ENCODE measurements at places on chromosomes 16 and 17.
A peak's percentile ranks its signal among the peaks of the same experiment; 100 is the strongest.

DNA sequence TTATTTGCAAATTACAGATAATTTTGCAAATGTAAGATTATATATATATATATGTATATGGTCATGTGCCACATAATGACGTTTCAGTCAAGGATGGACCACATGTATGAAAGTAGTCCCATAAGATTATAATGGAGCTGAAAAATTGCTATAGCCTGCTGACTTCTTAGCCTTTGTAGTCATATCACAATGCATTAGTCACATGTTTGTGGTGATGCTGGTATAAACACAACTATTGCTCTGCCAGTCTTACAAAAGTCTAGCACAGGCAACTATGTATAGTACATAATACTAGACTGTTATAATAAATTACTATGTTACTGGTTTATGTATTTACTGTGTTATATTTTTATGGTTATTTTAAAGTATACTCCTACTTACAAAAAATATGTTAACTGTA, 444.3 kb downstream of the KCNJ2 start:
- no peak for DNase-seq

- no peak for DNase-seq
Measured at GRCh38 chr17:18064053-18064452, 23.7 kb upstream of the DRG2 start.

- DNase-seq, result no peak
Measured at GRCh38 chr17:39177256-39177655, 11.3 kb upstream of the ARL5C start.

DNA sequence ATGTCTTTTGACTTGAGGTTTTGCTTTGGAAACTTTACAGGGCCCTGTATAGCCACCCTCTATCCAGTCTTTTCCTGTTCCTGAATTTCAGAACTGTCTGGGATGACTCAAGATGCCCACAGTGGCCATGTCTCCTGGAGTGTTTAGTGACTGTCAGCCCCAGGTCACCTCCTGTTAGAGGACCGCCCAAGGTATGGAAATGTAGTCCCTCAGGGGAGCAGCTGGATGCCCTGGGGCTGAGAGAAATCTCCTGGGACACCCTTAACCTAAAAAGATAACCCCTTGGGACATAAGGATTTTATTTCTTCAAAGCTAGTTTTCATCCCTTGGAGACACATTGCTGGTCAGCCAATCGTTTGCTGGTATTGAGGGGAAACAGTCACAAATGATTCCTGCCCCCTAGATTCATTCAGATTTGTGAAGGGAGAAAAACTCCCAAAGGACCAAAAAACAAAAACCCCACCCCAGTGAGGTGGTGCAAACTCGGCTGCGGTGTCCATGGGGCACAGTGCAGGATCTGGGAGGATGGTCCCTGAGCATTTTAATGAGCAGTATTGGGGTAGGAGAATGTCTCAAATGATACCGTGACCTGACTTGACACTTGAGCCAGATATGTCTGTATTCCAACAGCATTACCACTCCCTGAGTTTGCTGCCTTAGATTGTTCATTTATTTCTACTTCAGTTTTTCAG, 1.7 kb downstream of the ZNF267 start:
- DNase-seq, result no peak

- no peak for DNase-seq
Measured at GRCh38 chr17:16440901-16441629, 25.7 kb downstream of the TRPV2 start.

DNA sequence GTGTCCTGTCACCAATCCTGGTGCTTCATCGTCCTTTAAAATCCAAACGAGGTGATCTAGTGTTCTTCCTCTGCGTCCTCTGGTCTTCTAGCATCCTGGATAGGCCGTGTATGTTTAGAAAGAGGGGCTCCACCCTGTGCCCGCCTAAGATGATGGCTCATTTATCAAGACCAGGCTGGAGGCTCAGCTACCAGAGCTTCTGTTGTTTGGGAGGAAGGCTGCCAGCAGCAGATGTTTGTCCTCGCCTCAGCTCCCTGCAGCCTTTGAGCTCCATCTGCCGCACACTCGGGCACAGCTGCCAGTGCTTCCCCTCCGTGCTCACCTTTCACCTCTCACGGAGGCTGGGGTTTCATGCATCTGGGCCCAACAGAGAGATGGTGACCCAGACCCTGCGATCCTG, 954.7 kb upstream of the RBFOX1 start:
- no peak for DNase-seq

GRCh38 chr16:10921536-10922327, 20.5 kb downstream of the DEXI start:
- DNase-seq, result no peak

- no peak for DNase-seq
Measured at GRCh38 chr17:80262775-80263244, 2.2 kb downstream of the RNF213 start.

- DNase-seq, result no peak
Measured at GRCh38 chr17:47937941-47938340, 3.4 kb upstream of the PNPO start.

GRCh38 chr17:59641799-59642484, 22.2 kb downstream of the CLTC start:
- DNase-seq, result no peak

DNA sequence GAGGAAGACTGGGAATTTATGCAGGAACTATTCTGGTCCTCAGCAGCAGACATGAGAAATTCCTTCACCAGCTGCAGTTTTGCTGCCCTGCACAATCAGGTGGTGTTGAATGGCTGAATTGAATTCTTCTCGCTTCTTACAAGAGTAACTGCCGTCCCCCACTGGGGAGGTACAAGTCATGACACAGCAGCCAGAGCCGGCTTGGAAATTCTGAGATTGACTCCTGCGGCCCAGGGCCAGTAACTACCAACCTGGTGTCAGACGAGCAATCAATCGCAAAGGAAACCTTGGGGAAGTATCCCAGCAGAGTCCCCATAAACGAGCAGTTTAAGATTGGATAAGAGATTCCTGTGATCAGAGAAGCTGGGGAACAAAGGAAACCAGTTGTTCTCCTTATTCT, 30.7 kb downstream of the KNOP1 start:
- DNase-seq, result no peak

DNA sequence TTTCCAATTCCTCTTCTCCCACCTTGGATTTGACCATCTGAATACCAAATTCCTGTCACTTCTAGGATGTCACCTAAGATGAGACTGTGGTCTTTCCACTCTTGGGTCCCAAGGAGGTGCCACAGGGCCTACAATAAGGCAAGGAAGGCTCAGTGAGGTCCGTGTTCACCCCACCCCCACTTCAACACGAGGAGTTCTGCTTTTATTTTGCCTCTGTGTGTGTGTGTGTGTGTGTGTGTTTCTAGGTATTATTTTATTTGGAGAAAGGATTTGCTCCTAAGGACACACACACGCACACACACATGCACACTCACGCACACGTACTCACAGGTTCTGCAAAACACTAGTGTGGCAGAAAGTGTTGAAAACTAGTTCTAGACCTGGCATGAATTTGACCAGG, 24.5 kb upstream of the PHOSPHO1 start:
- no peak for DNase-seq

DNA sequence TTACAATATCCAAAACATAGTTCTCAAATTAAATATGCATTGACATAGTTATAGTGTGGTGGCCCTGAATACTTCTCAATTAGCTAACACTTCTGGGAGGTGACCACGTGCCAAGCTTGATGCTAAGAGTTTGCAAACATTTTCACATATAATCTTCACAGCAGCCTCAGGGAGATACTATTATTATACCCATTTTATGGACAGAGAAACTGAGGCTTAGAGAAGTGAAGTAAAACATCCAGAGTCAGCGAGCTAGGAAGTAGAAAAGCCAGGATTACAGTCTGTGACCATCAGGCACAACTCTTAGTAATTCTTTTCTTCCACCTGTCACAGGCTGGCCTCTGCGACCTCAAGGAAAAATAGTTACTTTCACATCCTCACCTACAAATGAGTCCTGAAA, 102.2 kb upstream of the IRX6 start:
- DNase-seq, result no peak

- no peak for DNase-seq
Measured at GRCh38 chr16:86529160-86529559, 18.8 kb downstream of the FOXF1 start.

DNA sequence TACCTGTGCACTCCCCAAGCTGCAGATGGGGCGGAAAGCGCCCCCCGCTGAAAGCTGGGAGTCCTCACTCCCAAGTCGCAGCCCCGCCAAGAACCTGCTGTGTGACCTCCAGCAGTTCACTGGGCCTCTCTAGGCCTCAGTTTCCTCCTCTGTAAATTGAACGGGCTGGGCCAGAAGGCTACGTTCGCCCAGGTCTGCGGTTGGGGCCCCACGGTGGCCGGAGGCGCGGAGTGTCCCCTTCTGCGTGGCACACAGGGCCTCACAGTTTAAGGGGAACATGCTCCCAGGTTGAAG, 628 bp downstream of the GALK1 start:
- DNase-seq, result no peak

- no peak for DNase-seq
Measured at GRCh38 chr16:50610331-50611262, 62.4 kb downstream of the NKD1 start.

- DNase-seq, result no peak
Measured at GRCh38 chr17:43932357-43932756, 9.9 kb downstream of the PPY start.

GRCh38 chr17:40675905-40676304, 10.9 kb upstream of the KRT222 start:
- no peak for DNase-seq

DNA sequence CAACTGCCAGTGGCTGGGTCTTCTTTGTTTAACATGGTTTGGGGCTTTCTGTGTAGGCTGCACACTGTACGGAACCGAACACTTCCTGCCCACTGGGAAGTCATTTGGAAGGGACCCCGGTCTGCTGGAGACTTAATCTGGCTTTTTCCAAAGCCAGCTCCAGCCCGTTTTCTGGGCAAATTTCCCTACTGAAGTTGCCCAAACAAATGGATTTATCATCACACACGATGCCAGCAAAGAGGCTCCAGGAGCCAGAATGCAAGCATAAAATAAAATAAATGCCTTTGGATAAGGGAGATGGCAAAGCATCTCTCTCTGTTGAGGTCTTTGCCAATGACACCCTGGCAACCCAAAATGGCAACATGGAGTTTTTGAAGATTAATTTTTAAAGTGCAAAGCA, 259.9 kb upstream of the IRX3 start:
- DNase-seq, result no peak

- DNase-seq, result no peak
Measured at GRCh38 chr17:81386141-81386645, 9.1 kb upstream of the BAHCC1 start.

- no peak for DNase-seq
Measured at GRCh38 chr16:57955572-57956188, 15.2 kb downstream of the CNGB1 start.

DNA sequence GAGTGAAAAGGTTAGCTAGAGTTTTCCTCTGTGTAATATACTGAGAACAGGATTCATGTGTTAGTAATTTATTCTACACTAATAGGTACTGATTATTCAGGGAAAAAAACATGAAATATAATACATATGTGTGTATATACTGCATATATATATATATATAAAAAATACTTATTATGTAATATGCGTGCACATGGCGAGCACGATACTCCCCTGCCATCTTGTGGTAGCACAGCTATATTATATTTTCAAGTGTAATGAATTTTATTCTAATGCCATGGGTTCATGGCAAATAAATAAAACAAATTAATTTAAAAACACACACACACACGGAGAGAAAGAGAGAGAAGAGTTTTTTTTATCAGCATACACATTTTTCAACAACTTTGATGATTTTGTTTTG, 460.6 kb downstream of the KCNJ2 start:
- no peak for DNase-seq

- DNase-seq, result peak; percentile 40
Measured at GRCh38 chr16:74698222-74698621, 2.4 kb downstream of the MLKL start.

All from T-helper 1 cell (primary cell).